Activated T-helper 2 cell treated with anti-CD3 and anti-CD28 coated beads, Interferon-gamma antibody, Interleukin-2, Interleukin-4, amounts not matched to agents 10 μg/mL and 5 μg/mL and 100 μg/mL, durations not matched to agents 14 hours and 24 hours and 36 hours (primary cell): ENCODE measurements at places on chromosomes 1 and 21. TPM values are rescaled to one million over a fixed set of nuclear protein-coding genes. Genes with fewer than 3 reads are reported as not detected.

LIPI gene
- total RNA-seq = not detected in 2 replicates

FMOD gene
- 4.0 and 5.4 TPM in 2 replicates for total RNA-seq

ELF3 gene
- total RNA-seq = 0.62 and 0.97 TPM in 2 replicates

IL19 gene
- total RNA-seq = not detected in 2 replicates

RAP1GAP gene
- 0.46 TPM in 2 replicates for total RNA-seq

CYP4X1 gene
- total RNA-seq = not detected in 2 replicates

CTSE gene
- not detected in 2 replicates for total RNA-seq

NTRK1 gene
- 252 and 253 TPM in 2 replicates for total RNA-seq

AADACL4 gene
- total RNA-seq = not detected in 2 replicates

HOOK1 gene
- 0.90 and 1.4 TPM in 2 replicates for total RNA-seq

PERM1 gene
- total RNA-seq = not detected in 2 replicates

CHI3L1 gene
- not detected in 2 replicates for total RNA-seq

ZNF683 gene
- not detected in 2 replicates for total RNA-seq

HLCS gene
- total RNA-seq = 17.2 and 18.7 TPM in 2 replicates

GRIK1 gene
- total RNA-seq = not detected in 2 replicates

POU3F1 gene
- total RNA-seq = 0.32 and 0.48 TPM in 2 replicates

PTPN7 gene
- total RNA-seq = 388 and 398 TPM in 2 replicates

CELA3A gene
- total RNA-seq = not detected in 2 replicates

CHIA gene
- total RNA-seq = not detected in 2 replicates

SYDE2 gene
- total RNA-seq = 1.9 and 2.1 TPM in 2 replicates

TRABD2B gene
- not detected in 2 replicates for total RNA-seq

FTCD gene
- 0.14 and 0.23 TPM in 2 replicates for total RNA-seq

TMIGD3 gene
- total RNA-seq = 0.23 and 0.30 TPM in 2 replicates

MLLT11 gene
- 3.7 and 3.8 TPM in 2 replicates for total RNA-seq

SOX13 gene
- 0.62 and 0.71 TPM in 2 replicates for total RNA-seq

LAMC2 gene
- total RNA-seq = not detected in 2 replicates

RGS8 gene
- total RNA-seq = not detected in 2 replicates

COL6A2 gene
- 2.2 TPM in 2 replicates for total RNA-seq

SMCP gene
- not detected in 2 replicates for total RNA-seq

S100A7A gene
- total RNA-seq = not detected in 2 replicates
